CD4-positive, alpha-beta T cell treated with Interleukin-15 for 1 hour (primary cell): ENCODE measurements at places on chromosomes 2 and 18.

DNA sequence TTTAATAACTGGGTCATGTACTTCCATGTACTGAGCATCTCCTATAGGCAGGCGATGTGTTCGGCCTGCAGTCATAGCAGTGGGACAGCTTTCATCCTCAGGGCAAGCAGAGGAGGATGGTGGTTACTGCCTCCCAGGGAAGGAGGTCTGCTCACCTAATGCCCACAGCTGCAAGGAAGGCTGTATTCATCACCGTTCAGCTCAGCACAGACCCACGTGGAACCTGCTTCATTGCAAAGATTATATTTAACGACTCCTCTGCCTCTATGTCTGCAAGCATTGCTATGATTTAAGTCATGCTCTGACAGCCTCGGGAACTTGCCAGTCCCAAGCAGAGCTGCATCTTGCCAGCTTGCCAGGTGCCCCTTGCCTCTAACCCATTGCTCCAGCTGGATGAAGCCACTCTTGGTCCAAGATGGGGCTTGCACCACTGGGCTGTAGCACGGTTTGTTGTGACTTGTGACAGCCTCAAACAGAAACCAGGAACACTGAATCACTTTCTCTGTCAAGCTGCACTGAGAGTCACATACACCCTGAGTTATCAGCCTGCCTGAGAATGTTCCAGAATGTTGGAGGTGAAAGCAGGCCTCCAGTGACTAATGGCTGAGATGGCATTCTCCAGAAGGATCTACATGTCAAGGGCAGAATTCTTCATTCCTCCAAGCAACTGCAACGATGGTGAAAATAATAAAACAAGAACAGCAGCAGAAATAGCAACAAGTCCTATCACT, 651.1 kb upstream of the ID2 start:
- DNase-seq: no peak

GRCh38 chr2:126863336-126864015, 35.2 kb upstream of the TEX51 start:
- DNase-seq: no peak

DNA sequence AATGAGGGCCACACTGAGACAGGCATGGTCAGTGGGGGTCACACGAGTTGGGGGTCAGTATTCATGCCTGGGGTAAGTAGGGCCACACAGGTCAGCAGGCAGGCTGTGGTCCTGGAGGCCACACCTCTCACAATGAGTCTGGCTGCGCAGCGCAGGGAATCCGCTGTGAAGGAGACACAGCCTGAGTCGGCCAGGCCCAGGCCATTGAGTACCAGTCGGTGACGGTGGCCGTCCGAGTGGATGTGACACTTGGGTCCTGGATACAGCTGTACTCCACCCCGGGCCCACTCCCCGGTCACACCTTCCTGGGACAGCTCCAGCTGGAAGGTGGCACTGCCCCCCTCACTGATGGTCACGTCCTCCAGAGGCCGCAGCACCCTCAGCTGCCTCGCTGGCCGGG, 10.5 kb downstream of the TMEM198 start:
- no peak for DNase-seq

GRCh38 chr2:98347298-98348065, 1.2 kb downstream of the CNGA3 start:
- DNase-seq: no peak

- DNase-seq: no peak
Observed at GRCh38 chr18:58723810-58724602, 52.7 kb downstream of the MALT1 start.

DNA sequence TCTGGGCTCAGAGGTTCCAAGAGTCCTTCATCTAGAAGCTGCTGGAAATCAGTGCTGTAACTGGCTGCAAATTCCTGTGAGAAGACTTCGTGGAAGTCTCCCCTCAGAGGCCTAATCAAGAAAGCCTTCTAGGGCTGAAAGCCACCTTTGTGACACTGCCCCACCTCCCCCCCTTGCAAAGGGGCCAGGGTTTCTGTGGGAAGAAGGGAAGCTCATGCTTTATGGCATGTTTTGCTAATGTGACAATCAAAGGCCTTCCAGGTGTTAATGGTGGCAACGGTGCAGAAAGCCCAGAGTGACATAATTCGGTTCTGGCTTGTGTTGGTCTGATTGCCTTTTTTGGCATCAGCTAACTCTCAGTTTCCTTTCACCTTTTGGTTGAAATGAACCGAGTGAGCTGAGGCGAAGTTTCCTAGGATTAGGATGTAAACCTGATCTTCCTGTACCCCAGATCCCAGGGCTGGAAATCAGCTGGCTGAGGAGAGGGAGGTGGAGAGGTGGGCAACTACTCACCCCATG, 126.9 kb upstream of the TRIB2 start:
- DNase-seq: no peak

GRCh38 chr18:67072791-67073190, 443.7 kb downstream of the DSEL start:
- DNase-seq: no peak
